ENCODE measurements at places on chromosomes 2 and 18.

GRCh38 chr2:138707392-138708074, 72.7 kb downstream of the NXPH2 start:
- no peak for ATAC-seq

DNA sequence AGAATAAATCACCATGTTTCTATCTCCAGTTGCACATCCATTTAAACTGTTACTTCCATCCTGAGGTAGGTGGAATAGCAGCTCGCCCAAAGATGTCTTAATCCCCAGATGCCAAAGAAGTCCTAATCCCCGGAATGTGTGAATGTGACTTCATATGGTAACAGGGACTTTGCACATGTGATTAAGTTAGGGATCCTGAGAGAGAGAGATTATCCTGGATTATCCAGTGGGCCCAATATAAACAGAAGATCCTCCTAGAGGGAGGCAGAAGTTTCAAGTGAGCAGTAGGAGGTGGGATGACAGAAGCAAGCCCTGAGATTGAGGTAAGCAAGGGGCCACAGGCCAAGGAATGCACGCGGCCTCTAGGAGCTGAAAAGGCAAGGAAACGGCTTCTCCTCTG, 19.8 kb downstream of the CREG2 start:
- no peak for ATAC-seq

GRCh38 chr2:173652311-173652710, 297.6 kb downstream of the CDCA7 start:
- ATAC-seq = no peak

GRCh38 chr18:67455890-67456501, 60.5 kb downstream of the DSEL start:
- no peak for ATAC-seq

DNA sequence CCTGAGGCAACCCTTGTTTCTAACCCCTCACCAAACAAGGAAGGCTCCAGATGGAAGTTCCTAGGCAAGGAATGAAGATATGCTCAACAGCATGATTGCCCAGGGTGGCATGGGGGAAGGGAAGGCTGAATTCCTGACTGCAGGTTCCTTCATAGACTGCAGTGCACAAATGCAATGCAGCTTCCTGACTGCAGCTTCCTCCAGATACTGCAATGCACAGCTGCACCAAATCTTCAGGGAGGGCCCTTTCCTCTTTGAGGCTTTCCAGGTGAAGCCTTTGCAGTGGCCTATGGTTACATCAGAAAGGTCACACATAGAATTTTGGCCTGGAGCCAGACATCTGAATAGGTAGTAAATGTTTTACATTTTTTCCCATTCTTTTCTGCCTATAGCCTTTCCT, 58.8 kb upstream of the DYNAP start:
- no peak for ATAC-seq

DNA sequence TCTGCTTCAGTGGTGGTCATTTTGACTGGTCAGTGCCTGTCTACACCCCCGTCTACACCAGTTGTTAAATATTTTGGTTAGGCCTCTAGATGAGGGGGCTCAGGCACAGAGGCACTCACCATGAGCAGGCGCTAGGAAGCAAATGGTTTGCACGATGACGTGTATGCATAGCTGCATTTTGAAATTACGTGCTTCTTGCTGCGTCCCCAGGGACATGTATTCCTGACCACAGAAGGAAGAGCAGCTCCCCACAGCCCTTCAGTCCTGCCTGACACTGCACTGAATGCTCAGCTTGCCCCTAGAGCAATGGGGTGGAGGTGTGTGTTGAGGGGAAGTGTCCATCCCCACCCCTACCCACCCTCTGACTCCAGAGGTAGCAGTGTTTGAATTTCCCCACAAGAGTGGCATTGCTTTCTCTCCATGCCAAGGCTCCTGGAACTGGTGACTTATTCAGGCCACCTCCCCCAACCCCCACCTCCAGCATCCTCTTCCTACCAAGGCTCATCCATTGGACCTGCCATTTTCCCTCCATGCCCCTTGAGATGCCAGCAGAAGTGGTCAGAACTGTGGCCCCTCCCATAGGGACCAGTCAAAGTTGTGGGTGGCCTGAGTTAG, 11.4 kb upstream of the ZAP70 start:
- no peak for ATAC-seq

DNA sequence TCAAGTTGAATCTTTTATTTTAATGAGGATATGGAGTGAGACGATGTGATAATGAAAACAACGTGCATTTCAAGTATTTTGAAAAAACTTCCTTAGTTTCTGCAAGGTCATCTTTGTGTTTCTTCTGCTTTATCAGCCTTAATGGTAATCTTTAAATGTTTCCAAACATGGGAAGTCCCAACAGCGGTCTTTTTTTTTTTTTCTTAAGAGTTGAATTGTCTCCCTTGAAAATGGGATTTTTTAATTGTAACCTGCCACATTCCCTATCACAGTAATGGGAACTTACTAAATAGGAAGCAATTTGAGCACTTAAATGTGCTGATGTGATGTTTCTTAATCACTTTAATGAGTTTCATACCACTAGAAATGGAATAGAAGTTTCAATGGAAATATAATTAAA, 45.8 kb downstream of the ATIC start:
- ATAC-seq = no peak

GRCh38 chr2:15591692-15592463, at the start of gene DDX1:
Gene DDX1, plus strand, starts transcription at chr2:15591868. Its CDS starts 66 bp downstream, at chr2:15591934.
- ATAC-seq = peak; percentile 97

DNA sequence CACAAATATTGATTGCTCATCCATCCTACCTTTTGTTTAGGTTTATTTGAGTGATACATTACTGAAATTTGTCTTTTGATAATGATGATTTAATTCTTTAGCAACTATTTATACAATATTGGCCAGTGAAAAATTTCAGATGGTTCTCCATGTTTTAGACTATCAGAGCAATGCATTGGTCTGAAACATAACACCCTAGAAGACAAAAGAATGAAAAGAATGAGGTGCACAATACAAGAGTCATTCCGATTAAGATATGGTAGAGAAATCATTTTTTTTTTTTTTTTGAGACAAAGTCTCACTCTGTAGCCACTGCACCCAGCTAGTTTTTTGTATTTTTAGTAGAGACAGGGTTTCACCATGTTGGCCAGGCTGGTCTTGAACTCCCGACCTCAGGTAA, 197.4 kb upstream of the FAM98A start:
- no peak for ATAC-seq

GRCh38 chr18:8821531-8821930, 116.2 kb downstream of the MTCL1 start:
- no peak for ATAC-seq

- ATAC-seq = no peak
Measured at GRCh38 chr2:18910843-18911242, 321.5 kb upstream of the NT5C1B start.

GRCh38 chr2:2795438-2796091, 464.5 kb upstream of the MYT1L start:
- ATAC-seq = no peak

DNA sequence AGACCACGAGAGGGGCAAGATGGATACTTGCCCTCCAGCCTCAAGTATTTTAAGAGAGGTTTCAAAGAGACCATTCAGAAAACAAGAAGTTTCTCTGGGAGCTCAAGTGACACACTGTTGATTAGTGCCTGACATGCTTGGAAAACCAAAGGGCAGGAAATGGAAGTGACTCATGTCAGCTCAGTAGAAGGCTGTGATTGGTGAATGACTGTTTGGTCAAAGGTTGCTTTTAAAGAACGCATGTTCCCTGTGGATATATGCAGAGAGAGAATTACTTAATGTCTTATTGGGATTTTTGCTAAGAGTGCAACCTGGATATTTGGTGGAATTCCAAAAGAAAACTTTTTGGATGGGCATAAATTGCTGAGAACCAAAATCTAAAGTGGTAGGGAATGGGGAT, 549.9 kb downstream of the XIRP2 start:
- peak; percentile 8 for ATAC-seq

GRCh38 chr2:24766609-24767008, 26.6 kb downstream of the PTRHD1 start:
- ATAC-seq = no peak

GRCh38 chr18:79108549-79109215, 39.5 kb downstream of the ATP9B start:
- ATAC-seq = no peak

DNA sequence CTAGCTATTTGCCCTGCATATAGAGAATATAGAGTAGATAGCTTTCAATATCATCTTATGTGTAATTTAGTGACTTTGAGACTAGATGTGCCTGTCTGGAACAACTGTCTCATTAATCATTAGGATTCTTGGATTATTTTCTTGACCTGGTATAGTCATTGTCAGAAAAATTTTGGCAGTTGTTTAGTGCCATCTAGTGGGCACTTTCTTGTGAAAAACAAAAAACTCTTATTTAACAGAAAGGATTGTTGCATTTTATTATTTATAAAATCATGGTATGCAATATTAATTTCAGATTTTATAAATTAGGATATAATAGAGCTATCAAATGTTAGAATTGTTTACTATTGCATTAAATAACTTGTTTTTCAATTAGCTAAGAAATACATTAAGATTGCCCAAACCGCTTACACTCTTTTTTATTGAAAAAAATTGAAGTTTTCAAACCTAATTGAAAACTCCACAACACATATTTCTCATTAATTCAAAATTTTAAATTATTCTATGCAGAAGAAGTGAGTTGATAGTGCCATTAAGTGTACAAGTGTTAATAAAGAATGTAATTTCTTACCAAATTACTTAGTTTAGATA, 80.3 kb downstream of the DYNAP start:
- no peak for ATAC-seq

GRCh38 chr2:70385966-70386595, 84.2 kb upstream of the FAM136A start:
- ATAC-seq = no peak

- no peak for ATAC-seq
Measured at GRCh38 chr2:39516347-39517101, 79.4 kb upstream of the MAP4K3 start.

- ATAC-seq = no peak
Measured at GRCh38 chr2:60644951-60645350, 91.5 kb upstream of the BCL11A start.

DNA sequence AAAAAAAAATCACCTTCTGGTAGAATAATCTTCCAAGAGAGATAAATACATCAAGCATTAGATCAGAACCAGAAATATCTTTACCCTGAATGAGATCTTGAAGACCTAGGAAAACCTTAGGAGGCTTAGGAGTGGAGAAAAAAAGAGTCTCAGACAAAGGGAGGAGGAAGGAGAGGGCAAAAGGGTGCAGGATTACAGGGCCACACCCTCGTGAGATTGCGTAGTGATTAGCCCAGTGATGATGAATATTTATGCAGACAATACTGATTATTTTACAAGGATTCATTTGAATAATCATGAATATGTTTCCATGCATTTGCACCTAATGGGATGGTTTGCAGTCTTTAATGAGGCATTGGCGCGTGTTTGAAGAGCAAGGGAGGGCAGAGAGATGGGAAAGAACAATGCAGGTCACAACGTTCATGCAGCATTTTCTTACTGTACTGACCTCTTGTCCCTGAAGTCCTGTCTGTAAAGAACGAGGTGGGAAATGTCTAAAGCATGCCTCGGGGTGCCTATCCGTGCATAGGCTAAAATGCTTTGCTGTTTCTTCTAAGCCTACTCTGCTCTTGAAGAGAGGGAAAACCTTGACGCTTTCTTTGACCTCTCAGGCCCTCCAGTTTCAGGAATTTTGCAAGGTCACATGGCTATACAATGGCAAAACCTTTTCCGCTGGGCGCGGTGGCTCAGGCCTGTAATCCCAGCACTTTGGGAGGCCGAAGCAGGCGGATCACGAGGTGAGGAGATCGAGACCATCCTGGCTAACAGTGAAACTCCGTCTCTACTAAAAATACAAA, 18.6 kb upstream of the ZNF532 start:
- ATAC-seq = no peak

- ATAC-seq = peak; percentile 98
Measured at GRCh38 chr2:84459018-84459943, at the start of gene SUCLG1. Gene SUCLG1, minus strand, starts transcription at chr2:84459280. Its CDS starts 11 bp downstream, at chr2:84459269.

- ATAC-seq = no peak
Measured at GRCh38 chr2:68151037-68151436, 6.7 kb upstream of the PNO1 start.

- no peak for ATAC-seq
Measured at GRCh38 chr2:156309167-156309566, 23.4 kb downstream of the NR4A2 start.

GRCh38 chr2:224278531-224278930, 123.4 kb downstream of the FAM124B start:
- ATAC-seq = no peak

- ATAC-seq = no peak
Measured at GRCh38 chr2:12436483-12436882, 280.3 kb upstream of the TRIB2 start.

DNA sequence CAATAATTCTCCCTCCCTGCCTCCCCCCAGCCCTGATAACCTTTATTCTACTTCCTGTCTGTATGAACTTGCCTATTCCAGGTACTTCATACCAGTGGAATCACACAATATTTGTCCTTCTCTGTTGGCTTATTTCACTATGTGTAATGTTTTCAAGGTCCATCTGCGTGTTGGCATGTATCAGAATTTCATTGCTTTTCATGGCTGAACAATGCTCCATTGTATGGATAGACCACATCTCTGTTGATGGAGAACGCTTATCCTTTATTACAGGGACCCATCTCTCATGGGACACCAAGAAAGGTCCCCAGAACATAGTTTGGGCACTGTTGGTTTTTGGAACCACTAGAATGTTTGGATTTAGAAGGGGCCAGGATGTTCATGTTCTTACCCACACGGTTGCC, 40.2 kb downstream of the ATOH8 start:
- ATAC-seq = no peak

GRCh38 chr2:74063486-74063885, 78.8 kb downstream of the TET3 start:
- ATAC-seq = no peak

Measured in stimulated activated memory B cell treated with anti-CD40 and anti-IgM and Interleukin-4, amounts not matched to agents 10 μg/mL and 1 μg/mL and 100 μg/mL, for 72 hours (primary cell).